ENCODE measurements at places on chromosomes 7 and 10. TPM values are rescaled to one million over a fixed set of nuclear protein-coding genes. Genes with fewer than 3 reads are reported as not detected.

Gene MBLAC1
- total RNA-seq: not detected

Gene CC2D2B
- 3.9 TPM for total RNA-seq

Gene OR2A7
- total RNA-seq: 4.9 TPM

Gene CHST3
- total RNA-seq: 41.4 TPM

Gene JCAD
- 82.8 TPM for total RNA-seq

DNA sequence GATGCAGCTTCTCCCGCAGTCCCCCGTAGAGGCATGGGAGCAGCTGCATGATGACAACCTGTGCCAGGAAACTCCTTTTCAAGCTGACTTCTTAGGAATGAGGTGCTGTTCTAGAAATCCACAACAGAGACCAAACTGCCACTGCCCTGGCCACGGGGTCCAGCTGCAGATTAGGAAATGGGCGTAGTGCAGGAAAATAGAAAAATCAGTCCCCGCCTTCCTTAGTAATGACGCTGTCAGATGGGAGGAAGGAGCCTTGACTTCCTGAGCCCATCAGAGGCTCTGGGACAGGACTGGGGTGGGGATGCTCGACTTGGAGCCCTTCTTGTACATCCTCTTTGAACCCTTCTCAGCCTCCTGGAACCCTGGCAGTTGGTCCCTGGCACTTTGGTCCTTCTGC, 227.8 kb upstream of the GRB10 start:
- no peak overlapping the region for H3K4me3 ChIP-seq
- H3K27me3 ChIP-seq: no peaks in the 10 kb centered on the region
- H3K4me1 ChIP-seq: no peaks in the 10 kb centered on the region
- H3K36me3 ChIP-seq: no peaks in the 10 kb centered on the region
- H3K27ac ChIP-seq: no peak overlapping the region

DNA sequence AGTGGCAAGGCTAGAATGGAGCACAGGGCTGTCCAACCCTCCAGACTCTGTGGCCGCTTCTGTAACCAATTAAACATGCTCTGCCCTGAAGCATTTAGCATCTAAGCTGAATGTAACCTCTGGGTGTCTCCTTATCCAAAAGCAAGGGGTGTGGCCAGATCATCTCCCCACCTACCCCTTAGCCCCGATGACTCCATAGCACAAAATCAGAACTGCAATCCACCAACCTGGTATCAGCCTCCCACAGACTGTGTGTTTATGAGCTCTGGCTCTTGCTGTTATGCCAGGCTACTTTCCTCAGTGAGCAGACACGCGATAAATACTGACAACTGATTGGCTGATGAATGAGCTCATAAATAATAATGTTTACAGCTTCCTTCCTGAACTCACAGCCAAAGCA, 3.2 kb downstream of the FRMD4A start:
- no peaks in the 10 kb centered on the region for H3K4me1 ChIP-seq
- H3K36me3 ChIP-seq: no peaks in the 10 kb centered on the region
- no peak for DNase-seq
- no peak overlapping the region for H3K27ac ChIP-seq

GRCh38 chr7:16317406-16317805, 103.9 kb downstream of the CRPPA start:
- H3K27ac ChIP-seq: no peak overlapping the region
- no peaks in the 10 kb centered on the region for H3K4me1 ChIP-seq
- no peak overlapping the region for H3K4me3 ChIP-seq
- DNase-seq: no peak

DNA sequence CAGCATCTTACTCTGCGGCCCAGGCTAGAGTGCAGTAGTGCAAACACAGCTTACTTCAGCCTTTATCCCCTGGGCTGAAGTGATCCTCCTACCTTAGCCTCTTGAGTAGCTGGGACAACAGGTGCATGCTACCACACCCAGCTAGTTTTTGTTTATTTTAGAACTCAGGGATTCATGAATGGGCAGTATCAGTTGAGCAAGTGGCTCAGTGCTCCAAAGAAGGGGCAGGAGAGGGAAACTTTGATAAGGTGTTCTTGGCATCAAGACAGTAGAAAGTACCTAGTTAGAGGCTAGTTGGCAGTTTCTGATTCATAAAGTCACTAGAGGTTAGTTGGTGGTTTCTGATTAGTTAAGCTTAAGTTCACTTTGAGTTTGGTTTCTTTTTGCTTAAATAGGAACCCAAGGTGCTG, 18.4 kb downstream of the TRIM24 start:
- H3K36me3 ChIP-seq: no peaks in the 10 kb centered on the region
- H3K4me1 ChIP-seq: no peaks in the 10 kb centered on the region
- H3K4me3 ChIP-seq: no peak overlapping the region
- DNase-seq: no peak
- H3K27ac ChIP-seq: no peak overlapping the region

- no peaks in the 10 kb centered on the region for H3K4me1 ChIP-seq
- no peak for DNase-seq
- H3K36me3 ChIP-seq: no peaks in the 10 kb centered on the region
- H3K4me3 ChIP-seq: no peak overlapping the region
These were observed 62.7 kb downstream of the LGI1 start for GRCh38 chr10:93820434-93820833.

DNA sequence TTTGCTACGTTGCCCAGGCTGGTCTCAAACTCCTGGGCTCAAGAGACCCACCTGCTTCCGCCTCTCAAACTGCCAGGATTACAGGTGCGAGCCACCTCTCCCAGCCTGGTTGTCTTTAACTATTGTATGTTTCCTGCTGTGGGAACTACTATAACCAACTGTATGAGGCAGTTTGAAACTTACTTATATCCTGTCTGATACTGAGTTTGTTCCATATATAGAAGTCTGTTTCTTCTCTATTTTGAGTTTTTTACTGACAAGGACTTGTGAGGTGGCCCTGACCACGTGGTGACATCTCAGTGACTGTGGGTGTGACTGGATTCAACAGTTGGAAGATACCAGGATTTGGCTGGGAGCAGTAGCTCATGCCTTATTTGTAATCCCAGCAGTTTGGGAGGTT, 14.2 kb downstream of the FBH1 start:
- peaks cover 23% of the 10 kb centered on the region for H3K36me3 ChIP-seq
- no peak overlapping the region for H3K4me3 ChIP-seq
- H3K27me3 ChIP-seq: no peaks in the 10 kb centered on the region
- DNase-seq: peak; percentile 7
- H3K27ac ChIP-seq: no peak overlapping the region
- H3K4me1 ChIP-seq: no peaks in the 10 kb centered on the region

- H3K4me1 ChIP-seq: peaks cover 33% of the 10 kb centered on the region
- peak overlapping the region; percentile 71 for H3K27ac ChIP-seq
- H3K36me3 ChIP-seq: peaks cover 9% of the 10 kb centered on the region
- H3K4me3 ChIP-seq: no peak overlapping the region
These were observed 4.4 kb downstream of the LDB1 start for GRCh38 chr10:102115775-102116174.

GRCh38 chr7:16068183-16068582, 353.2 kb downstream of the CRPPA start:
- no peaks in the 10 kb centered on the region for H3K27me3 ChIP-seq
- no peaks in the 10 kb centered on the region for H3K36me3 ChIP-seq
- H3K4me3 ChIP-seq: no peak overlapping the region

- H3K36me3 ChIP-seq: no peaks in the 10 kb centered on the region
- H3K27ac ChIP-seq: no peak overlapping the region
- H3K27me3 ChIP-seq: no peaks in the 10 kb centered on the region
- DNase-seq: peak; percentile 4
- no peak overlapping the region for H3K4me3 ChIP-seq
- no peaks in the 10 kb centered on the region for H3K4me1 ChIP-seq
These were observed 327.7 kb downstream of the GLRX3 start for GRCh38 chr10:130463876-130464364.

DNA sequence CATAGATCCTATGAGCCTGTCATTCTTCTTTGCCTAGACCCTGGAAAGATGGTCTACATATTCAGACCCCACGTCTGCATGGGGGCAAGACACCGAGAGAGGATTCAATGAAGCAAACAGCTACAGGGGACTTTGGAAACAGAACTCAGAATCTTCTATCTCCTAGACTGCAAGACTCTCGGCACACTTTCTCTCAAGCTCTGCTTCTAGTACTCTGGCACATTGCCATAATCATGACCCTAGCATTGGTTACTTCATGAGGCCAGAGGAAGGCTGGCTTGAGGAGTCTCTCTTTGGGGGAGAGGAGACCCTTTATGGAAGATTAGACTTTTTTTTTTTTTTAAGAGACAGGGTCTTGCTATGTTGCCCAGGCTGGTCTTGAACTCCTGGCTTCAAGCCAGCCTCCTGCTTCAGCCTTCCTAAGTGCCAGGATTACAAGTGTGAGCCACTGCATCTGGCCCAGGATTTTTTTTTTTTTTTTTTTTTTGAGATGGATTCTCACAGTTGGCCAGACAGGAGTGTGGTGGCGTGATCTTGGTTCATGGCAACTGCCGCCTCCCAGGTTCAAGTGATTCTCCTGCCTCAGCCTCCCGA, 20.7 kb downstream of the CCDC3 start:
- no peaks in the 10 kb centered on the region for H3K36me3 ChIP-seq
- H3K4me3 ChIP-seq: no peak overlapping the region
- peak overlapping the region; percentile 27 for H3K27ac ChIP-seq

- no peaks in the 10 kb centered on the region for H3K36me3 ChIP-seq
- H3K4me1 ChIP-seq: no peaks in the 10 kb centered on the region
- H3K27ac ChIP-seq: no peak overlapping the region
- DNase-seq: peak; percentile 38
These were observed 58.3 kb upstream of the SHH start for GRCh38 chr7:155870334-155871180.

GRCh38 chr10:4825868-4826791, at the start of gene AKR1E2:
Gene AKR1E2 (plus strand): TSS chr10:4826207. CDS start chr10:4826325, 118 bp downstream.
- H3K27ac ChIP-seq: peak within 1 kb of the TSS; percentile 90
- peak; percentile 92 for DNase-seq
- H3K27me3 ChIP-seq: no peaks in the 10 kb centered on the region

DNA sequence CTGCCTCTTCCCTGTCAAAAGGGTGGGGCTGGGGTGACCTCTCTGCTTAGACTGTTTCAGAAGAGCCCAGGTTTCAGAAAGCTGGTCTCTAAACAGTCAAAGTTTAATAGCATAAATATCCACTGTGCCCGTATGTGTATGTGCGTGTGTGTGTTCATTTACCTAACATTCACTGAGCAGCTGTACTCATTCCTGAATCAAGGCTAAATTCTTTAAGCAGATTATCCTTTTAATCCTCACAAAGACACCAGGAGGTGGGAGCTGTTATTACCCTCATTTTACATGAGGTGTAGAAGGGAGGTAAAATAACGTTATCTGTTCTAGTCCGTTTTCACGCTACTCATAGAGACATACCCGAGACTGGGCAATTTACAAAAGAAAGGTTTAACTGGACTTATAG, 72.2 kb downstream of the RSU1 start:
- H3K4me3 ChIP-seq: no peak overlapping the region
- H3K4me1 ChIP-seq: no peaks in the 10 kb centered on the region
- no peak for DNase-seq
- H3K36me3 ChIP-seq: peaks cover 15% of the 10 kb centered on the region
- H3K27me3 ChIP-seq: no peaks in the 10 kb centered on the region

DNA sequence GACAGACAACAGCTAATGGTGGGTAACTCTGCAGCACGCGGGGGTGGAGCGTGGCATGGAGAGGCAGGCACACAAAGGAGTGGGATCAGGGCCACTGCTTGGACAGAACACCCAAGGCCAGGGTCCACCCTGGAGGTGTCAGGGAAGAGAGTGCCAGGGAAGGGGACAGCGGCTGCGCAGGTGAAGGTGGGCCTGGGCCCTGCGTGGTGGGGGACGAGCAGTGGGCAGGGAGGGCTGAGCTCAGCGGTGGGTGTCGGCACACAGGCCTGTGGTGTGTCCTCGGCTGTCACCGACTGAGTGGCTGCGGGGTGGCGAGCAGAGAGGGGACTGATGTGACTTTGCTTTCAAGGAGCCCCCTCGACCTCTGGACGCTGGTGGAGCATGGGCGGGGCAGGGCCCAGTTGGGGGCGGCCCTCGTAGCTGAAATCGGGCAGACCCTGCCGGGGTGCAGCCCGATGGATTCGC, 8.4 kb upstream of the SCART1 start:
- H3K36me3 ChIP-seq: no peaks in the 10 kb centered on the region
- H3K4me3 ChIP-seq: no peak overlapping the region
- H3K4me1 ChIP-seq: no peaks in the 10 kb centered on the region
- no peaks in the 10 kb centered on the region for H3K27me3 ChIP-seq

- DNase-seq: peak; percentile 55
- H3K36me3 ChIP-seq: no peaks in the 10 kb centered on the region
- no peak overlapping the region for H3K27ac ChIP-seq
- H3K4me3 ChIP-seq: no peak overlapping the region
These were observed 40.4 kb downstream of the CALML3 start for GRCh38 chr10:5565205-5565545.

DNA sequence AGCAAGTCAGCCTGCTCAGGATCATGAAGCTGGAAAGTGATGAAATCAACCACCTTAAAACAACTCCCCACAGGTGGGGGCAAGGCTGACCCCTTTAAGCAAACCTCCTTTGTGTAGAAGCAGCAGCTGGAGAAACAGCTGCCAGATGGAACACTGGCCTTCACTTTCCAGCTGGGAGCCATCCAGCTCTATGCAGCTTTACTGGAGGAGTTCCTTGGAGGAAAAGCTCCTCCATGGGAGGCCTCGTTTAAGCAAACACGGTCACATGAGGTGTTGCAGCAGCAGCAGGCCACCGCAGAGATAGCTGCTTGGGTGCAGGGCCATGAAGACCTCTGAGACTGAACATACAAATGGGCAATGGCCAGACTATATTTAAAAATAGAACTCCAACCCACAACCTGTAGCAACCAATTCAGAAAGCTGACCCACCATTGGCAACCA, 13.0 kb upstream of the DLG5 start:
- no peak for DNase-seq
- no peaks in the 10 kb centered on the region for H3K27me3 ChIP-seq
- peak overlapping the region; percentile 11 for H3K27ac ChIP-seq
- no peaks in the 10 kb centered on the region for H3K36me3 ChIP-seq
- H3K4me3 ChIP-seq: no peak overlapping the region

- no peak overlapping the region for H3K27ac ChIP-seq
These were observed 66.7 kb downstream of the RNF133 start for GRCh38 chr7:122632238-122632637.

- DNase-seq: no peak
- no peaks in the 10 kb centered on the region for H3K4me1 ChIP-seq
- H3K36me3 ChIP-seq: no peaks in the 10 kb centered on the region
- no peak overlapping the region for H3K4me3 ChIP-seq
These were observed 261.9 kb upstream of the PPP2R2D start for GRCh38 chr10:131638880-131639278.
